ENCODE measurements at places on chromosomes 16 and 17. TPM values are rescaled to one million over a fixed set of nuclear protein-coding genes. Genes with fewer than 3 reads are reported as not detected.

The EFCAB5 gene
- total RNA-seq, result 0.57 TPM

The AOC2 gene
- total RNA-seq, result 0.28 TPM

The RUSF1 gene
- 35.4 TPM for total RNA-seq

The SULT1A1 gene
- total RNA-seq, result 6.4 TPM

The LPO gene
- not detected for total RNA-seq

The KCNAB3 gene
- 0.18 TPM for total RNA-seq

The CLEC3A gene
- not detected for total RNA-seq

The TERB1 gene
- total RNA-seq, result 0.09 TPM

The SEPTIN1 gene
- not detected for total RNA-seq

The GUCY2D gene
- under 0.01 TPM for total RNA-seq

The JPH3 gene
- total RNA-seq, result under 0.01 TPM

The TSPAN10 gene
- total RNA-seq, result 2.1 TPM

All from smooth muscle cell of bladder (primary cell).